ENCODE measurements at places on chromosomes 12 and 14.

- DNase-seq = no peak
Measured at GRCh38 chr14:74985806-74986205, 16.9 kb upstream of the EIF2B2 start.

- DNase-seq = peak; percentile 13
Measured at GRCh38 chr12:68641138-68641537, 30.4 kb downstream of the RAP1B start.

DNA sequence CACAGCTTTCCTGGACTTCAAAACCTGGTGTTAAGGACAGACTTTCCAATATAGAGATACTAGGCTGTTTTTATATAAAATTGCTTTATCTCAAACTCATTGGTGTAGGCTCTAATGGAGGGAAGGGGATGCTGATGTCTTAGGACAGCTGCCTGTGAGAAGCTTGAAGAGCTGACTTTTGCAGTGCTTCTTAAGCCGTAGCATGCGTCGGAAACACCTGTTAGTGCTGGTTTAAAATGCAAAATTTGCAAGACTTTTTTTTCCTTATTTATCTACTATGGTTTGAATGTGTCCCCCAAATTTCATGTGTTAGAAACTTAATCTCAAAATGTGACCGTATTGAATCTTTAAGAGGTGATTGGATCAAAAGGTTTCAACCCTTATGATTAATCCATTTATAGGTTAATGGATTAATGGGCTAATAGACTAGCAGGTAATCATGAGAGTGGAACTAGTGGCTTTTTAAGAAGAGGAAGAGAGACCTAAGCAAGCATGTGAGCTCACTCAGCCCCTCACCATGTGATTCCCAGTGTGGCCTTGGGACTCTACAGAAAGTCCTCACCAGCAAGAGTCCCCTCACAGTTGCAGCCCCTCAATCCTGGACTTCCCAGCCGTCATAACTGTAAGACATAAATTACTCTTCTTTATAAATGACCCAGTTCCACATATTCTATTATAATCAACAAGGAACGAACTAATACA, 60.9 kb upstream of the FUT8 start:
- no peak for DNase-seq

DNA sequence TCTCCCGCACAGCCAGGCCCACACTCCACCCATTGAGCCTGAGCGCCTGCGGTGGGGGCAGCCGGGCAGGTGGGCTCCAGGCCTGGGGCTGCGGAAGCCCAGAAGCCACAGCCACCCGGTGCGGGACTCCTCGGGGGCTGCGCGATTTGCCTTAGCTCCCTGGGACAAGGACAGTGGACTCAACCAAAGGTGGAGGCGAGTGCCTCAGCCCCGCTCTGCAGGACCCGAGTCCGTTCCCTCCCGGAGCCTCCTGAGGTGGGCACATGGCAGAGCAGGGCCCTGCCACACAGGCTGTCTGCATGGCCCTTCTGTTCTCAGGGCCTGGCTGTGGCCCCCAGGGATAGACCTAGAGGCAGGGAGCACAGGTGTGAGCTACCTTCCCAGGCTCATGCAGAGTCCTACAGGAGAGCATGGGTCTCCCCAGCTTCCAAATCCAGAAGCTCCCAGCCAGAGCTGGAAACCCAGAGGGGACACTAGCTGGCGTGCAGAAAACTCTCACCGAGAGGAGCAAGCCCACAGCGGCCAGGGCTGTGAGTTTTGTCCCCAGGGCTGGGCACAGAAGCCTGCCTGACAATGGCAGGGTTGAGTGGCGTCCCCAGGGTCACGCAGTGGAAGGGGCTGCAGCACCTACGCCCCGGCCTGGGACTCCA, 22.2 kb upstream of the LRTM2 start:
- no peak for DNase-seq

GRCh38 chr14:99880651-99881420, 87.6 kb downstream of the EML1 start:
- no peak for DNase-seq

GRCh38 chr12:119179335-119180021, 747 bp downstream of the HSPB8 start:
- no peak for DNase-seq

DNA sequence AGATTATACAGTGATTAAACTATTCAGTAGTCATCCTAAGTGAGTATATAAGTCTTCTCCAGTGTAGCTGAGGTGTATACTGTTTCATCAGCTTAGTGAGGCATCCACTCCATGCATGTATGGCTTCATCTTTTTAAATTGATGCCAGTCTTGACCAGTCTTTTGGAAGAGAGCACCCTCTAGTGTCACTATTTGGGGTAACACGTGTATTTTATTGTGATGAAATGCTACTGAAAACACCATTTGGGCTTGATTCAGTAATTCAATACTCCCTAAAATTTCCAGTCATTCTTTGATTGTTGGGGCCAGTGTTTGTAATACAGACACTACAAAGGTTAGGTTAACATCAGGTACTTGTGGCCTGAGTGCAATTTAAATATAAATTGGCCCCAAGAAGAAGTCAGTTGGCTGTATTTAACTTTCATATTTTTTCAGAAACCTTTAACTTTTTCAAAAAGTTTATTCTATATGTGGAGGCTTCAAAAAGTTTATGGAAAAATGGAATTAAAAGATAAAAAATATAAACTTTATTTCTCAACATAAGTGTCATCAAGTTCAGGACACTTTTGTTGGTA, 35.3 kb downstream of the MIPOL1 start:
- DNase-seq = peak; percentile 35

- DNase-seq = no peak
Measured at GRCh38 chr12:42385326-42385841, 59.4 kb downstream of the PPHLN1 start.

- no peak for DNase-seq
Measured at GRCh38 chr14:64195199-64195598, 99.0 kb downstream of the ESR2 start.

GRCh38 chr14:64968651-64969050, 3.5 kb downstream of the RAB15 start:
- DNase-seq = no peak

- DNase-seq = peak; percentile 22
Measured at GRCh38 chr12:109264095-109264942, 44.8 kb downstream of the FOXN4 start.

DNA sequence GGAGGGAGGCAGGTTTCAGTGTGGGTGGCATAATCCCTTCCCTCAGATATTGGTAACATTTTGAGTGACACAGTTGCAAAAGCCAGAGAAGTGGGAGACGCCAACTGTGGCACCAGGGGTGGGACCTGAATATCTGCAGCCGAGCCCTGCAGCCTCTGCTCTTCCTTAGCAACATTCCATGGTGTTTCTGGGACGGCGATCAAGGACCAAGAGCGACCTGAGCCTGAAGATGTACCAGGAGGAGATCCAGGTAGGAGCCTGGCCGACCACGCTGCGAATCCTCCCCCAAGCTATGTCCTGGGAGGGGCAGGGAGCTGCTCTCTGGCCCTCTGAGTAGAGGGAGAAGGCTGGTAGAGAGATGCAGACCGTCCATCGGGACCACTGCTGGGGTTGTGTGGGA, 41.8 kb downstream of the SLC8B1 start:
- no peak for DNase-seq

- no peak for DNase-seq
Measured at GRCh38 chr12:24307153-24307552, 357.7 kb upstream of the SOX5 start.

GRCh38 chr12:62653740-62654139, 187.1 kb downstream of the MON2 start:
- no peak for DNase-seq
